ENCODE measurements at places on chromosomes 4 and X.

GRCh38 chr4:88549815-88550214 lies 26.2 kb upstream of the PYURF start:
- DNase-seq, result no peak

GRCh38 chr4:177159600-177159999 lies 150.1 kb upstream of the NEIL3 start:
- DNase-seq, result no peak

- no peak for DNase-seq
Observed at GRCh38 chr4:4332529-4332928, 42.5 kb downstream of the ZBTB49 start.

GRCh38 chr4:6892190-6892908 lies 17.3 kb upstream of the TBC1D14 start:
- no peak for DNase-seq

GRCh38 chr4:151569650-151570049 lies 160.7 kb downstream of the FHIP1A start:
- DNase-seq, result no peak

GRCh38 chr4:110365761-110366160 lies 110.2 kb upstream of the ENPEP start:
- DNase-seq, result no peak

GRCh38 chr4:135775909-135776308 lies 1574.3 kb upstream of the PABPC4L start:
- no peak for DNase-seq

DNA sequence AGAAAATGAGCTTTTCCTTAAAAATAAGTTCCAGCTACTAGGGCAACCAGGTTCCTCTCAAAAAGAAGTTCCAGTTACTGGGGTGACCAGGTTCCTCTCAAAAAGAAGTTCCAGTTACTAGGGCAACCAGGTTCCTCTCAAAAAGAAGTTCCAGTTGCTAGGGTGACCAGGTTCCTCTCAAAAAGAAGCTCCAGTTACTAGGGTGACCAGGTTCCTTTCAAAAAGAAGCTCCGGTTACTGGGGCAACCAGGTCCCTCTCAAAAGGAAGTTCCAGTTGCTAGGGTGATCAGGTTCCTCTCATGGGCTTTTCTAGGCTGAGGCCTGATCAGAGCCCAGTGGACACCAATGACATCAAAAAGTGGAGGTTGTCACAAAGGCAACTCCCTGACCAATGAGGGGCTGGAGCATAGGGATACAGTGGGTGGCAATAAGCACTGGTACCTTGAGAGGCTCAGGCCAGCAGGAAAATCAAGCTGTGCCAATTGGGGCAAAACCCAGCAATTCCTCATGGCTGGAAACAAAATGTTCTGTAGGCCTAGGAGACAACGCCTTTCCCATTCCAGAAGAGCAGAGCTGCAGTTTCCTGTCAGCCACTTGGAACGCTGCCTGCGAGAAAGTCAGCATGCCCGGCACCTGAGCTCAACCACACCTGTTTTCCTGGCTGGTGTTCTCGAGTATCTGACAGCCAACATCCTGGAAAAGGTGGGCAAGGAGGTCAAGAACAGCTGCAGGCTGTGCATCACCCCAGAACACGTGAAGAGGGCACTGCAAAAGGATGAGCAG lies 12.3 kb upstream of the SYTL5 start:
- no peak for DNase-seq

DNA sequence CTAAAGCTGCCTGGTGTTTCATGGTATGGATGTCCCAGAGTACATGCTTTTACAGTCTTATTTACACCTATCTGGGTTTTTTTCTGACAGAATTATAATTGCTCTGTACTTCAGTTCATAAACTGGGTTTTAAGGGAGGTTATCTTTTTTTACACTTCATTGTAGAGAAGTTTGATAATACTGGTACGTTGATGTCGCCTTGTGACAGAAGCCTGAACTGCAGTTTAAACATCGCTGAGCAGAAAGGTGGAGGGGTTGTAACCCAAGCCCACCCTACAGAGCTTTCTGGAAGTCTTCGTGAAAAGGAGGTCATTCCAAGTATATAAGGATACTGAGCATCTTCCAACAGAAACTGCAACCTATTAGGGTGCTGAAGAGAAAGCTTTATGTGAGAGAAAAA lies 46.4 kb downstream of the BEX1 start:
- DNase-seq, result no peak

- no peak for DNase-seq
Observed at GRCh38 chr4:121148621-121149020, 15.5 kb downstream of the TNIP3 start.

DNA sequence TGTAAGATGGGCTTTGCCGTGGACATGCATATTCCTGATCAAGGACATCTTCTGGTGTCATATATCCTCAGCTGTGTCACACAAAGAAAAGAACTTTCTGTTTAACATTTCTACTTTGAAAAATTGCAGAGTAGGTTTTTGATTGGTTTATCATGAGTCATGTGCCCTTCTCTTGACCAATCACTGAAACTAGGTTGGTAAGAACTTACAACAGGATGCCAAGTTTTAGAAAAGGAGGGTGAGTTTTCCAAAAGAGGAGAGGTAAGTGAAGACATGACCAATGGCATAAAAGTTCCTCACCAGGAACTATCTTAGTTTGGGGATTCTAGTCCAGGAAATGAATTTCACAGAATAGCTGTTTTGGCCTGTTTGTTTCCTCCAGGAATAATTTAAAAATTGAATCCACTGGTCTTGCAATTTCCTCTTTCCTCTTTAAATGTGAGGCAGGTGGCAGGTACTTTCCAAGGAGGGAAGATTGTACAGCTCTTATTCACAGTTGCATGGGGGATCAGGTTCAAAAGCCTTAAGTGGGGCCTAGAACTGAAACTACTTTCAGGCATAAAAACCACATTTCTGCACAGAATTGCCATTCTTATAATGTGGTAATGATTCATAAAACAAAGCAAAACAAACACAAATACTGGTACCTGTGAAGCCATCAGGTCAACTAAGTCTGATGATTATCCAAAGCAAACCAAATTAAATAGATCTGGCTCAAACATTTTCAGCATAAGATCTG lies 1114.5 kb upstream of the LCORL start:
- DNase-seq, result no peak

GRCh38 chr4:138242834-138243156 lies 646 bp upstream of the SLC7A11 start:
- no peak for DNase-seq

DNA sequence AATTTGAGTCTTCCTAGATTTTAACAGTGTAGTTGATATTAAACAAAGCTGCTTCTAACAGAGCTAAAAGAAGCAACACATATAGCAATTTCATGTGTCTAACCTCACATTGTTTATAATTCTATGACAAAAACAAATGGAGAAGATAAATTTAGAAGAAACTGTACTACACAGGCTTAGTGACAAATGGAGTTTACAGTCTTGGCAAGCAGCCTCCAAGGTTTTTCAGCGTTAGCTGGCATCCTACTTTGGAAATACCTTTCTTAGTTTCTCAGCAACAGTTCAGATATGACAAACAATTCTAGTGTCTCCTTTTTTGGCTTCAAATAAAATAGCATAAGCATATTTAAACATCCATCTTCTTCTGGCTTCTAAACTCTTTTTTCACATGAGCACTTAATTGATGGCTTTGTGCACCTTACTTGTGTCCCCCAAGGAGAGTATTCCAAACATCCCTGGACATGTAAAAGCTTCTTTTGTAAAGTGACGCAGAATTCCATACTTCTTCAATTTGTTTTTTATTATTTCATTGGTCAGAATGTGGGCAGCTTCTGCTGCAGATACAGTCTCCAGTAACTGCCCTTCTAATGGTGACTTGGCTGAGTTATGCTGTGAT lies 249.8 kb downstream of the ANTXR2 start:
- no peak for DNase-seq

DNA sequence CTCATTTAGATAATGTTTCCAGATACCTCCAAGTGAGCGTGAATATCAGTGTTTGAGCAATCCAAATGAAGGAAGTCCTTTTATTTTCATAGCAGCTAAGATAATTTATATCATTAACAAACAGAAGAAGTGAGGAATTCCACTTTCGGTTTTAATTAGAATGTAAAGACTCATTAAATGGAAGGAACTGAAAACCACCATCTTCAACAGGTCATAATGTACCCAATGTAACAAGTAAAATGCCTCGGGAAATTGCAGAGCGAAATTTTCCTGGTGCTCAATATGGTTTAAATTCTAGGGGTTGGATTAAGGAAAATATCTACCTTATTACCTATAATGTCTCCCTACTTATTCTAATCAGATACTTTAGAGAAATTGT lies 33.9 kb upstream of the SLC9A7 start:
- no peak for DNase-seq

DNA sequence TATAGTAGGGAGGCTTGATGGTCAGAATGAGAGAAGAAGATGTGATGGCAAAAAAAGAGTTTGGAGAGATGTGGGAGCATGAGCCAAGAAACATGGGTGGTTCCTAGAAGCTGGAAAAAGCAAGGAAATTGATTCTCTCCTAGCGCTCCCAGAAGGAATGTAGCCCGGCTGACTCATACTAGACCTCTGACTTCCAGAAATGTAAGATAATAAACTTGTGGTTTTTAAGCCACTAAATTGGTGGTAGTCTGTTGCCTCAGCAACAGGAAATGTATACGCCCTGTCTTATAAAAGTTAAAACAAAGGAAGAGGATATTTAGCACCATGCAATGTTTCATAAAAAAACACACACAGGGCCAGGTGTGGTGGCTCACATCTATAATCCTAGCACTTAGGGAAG lies 182.7 kb upstream of the PCDH7 start:
- DNase-seq, result peak; percentile 35

GRCh38 chr4:85867271-85867670 lies 392.3 kb downstream of the ARHGAP24 start:
- no peak for DNase-seq

DNA sequence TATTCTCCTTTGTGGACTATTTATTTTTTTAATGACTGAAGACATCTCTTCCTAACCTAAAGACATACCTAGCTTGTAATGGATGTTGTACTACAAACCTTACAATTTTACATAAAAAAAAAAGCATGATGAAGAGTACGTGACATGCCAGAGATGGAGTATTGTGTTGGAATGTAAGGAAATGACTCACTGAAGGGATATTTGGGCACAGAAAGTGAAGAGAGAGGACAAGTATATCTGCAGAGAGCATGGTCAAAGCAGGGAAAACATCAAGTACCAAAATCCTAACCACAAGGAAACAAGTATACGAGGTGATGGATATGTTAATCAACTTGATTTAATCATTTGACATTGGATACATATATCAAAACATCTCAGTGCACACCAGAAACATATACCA lies 1051.4 kb upstream of the PRKX start:
- no peak for DNase-seq

- DNase-seq, result no peak
Observed at GRCh38 chr4:168521721-168522120, 24.9 kb downstream of the PALLD start.

GRCh38 chr4:67568820-67569219 lies 10.3 kb downstream of the STAP1 start:
- no peak for DNase-seq

Data from amniotic stem cell (primary cell).